ENCODE measurements at places on chromosomes 5 and 9.

GRCh38 chr9:98132158-98132557 is 13.1 kb upstream of the TRIM14 start:
- no peak for DNase-seq

GRCh38 chr5:124761010-124761409 is 14.6 kb upstream of the ZNF608 start:
- DNase-seq: no peak

- no peak for DNase-seq
Observed at GRCh38 chr9:121819428-121820231, 168.2 kb downstream of the DAB2IP start.

GRCh38 chr5:116068028-116068632 is 16.7 kb upstream of the COMMD10 start:
- DNase-seq: no peak

DNA sequence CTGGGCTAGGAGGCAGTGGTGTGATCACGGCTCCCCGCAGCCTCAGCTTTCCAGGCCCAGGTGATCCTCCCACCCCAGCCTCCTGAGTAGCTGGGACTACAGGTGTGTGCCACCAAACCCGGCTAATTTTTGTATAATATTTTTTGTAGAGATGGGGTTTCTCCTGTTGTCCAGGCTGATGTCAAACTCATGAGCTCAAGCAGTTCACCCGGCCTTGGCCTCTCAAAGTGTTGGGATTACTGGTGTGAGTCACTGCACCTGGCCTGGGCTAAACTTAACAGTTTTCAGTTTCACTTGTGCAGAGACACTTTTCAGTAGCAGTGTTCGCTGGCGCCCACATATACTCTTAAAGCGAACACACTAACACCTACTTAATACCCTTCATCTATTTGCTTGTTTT is 205.6 kb upstream of the ZNF608 start:
- no peak for DNase-seq

- DNase-seq: no peak
Observed at GRCh38 chr5:174119468-174119881, 74.0 kb downstream of the NSG2 start.

GRCh38 chr9:88092797-88093331 is 45.4 kb downstream of the SPATA31C2 start:
- DNase-seq: no peak

- DNase-seq: no peak
Observed at GRCh38 chr9:98806394-98807035, 955 bp upstream of the GALNT12 start.

- no peak for DNase-seq
Observed at GRCh38 chr9:127904561-127905003, 5.2 kb upstream of the ST6GALNAC6 start.

GRCh38 chr9:132622159-132622558 is 39.8 kb downstream of the BARHL1 start:
- no peak for DNase-seq

DNA sequence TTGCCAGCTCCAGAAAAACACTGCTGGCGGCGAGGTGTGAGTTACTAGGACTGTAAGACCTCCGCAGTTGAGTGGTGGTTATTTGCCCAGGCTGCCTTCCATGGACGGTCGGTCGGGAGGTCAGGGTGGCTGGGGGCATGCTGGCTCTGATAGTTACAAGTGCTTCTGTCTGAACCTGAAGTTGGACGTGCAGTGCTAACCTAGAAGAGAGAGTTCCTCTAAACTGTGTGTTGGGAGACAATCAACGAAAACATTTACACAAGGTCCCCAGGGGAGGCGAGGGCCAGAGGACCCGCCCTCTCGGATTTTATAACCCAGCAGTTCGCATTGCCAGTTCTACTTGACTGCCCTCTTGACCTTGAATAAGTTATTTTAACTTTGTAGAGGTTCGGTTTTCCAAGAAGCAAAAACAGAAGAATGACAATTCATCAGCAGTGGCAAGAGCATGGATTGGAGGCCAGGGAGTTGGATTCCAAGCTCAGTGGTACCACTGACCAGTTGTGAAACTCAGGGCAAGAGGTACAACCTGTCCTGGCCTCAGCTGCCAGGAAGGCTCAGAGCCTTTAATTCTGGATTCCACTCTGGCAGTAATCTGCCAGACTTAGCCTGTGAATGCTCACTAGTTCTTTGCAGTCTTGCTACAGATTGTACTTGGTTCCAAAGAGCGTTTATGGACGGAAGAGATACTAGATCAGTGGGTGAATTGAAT is 28.7 kb upstream of the PDE8B start:
- DNase-seq: no peak

GRCh38 chr5:149724884-149725283 is 5.2 kb upstream of the PPARGC1B start:
- DNase-seq: no peak

DNA sequence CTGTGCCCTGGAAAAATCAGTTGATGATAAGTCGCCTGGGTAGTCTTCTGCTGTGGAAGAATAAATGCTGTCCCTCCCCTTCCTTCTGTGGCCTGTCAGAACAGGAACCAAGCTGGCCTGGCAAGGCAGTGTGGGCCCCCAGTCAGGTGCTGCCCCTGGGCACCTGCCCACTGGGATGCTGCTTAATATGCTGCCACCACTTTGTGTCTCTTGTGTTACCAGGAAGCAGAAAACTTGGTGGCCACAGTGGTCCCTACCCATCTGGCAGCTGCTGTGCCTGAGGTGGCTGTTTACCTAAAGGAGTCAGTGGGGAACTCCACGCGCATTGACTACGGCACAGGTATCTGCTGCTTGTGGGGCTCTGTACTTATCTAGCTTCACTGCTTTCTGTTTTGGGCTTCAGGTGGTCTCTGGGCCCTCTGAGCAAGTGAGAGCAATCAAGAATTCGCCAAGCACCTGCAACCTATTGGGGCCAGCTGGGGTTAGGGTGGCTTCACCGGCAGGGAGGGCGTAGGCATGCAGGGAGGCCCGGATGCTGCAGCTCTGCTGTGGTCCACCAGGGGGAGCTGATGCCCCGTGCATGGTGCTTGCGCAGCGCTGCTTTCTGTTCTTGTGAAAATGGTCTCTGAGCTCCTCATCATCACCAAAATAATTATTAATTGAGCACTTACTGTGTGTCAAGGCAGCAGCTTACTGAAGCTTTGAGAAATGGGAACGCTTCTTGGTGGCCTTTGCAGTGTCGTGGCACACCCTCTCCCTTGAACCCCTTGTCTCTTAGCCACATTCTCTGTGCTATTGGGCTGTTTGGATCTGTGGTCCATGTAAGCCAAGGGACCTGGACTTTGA is 20.3 kb downstream of the PTPA start:
- peak; percentile 73 for DNase-seq

Data from stimulated activated CD8-positive, alpha-beta memory T cell treated with anti-CD3 and anti-CD28 coated beads, Interleukin-2, amount 100 ng/mL, for 48 hours (primary cell).